ENCODE measurements at places on chromosomes 2 and 18. TPM values are rescaled to one million over a fixed set of nuclear protein-coding genes. Genes with fewer than 3 reads are reported as not detected.

GRCh38 chr2:9152975-9153642 is 53.5 kb upstream of the ASAP2 start:
- no peaks in the 10 kb centered on the region for H3K27me3 ChIP-seq
- no peak overlapping the region for H3K4me3 ChIP-seq
- no peak for DNase-seq

GRCh38 chr2:167703441-167703840 is 544.0 kb downstream of the STK39 start:
- no peak overlapping the region for H3K4me3 ChIP-seq
- H3K36me3 ChIP-seq, result no peaks in the 10 kb centered on the region
- H3K27me3 ChIP-seq, result no peaks in the 10 kb centered on the region
- no peak overlapping the region for H3K27ac ChIP-seq
- no peak for DNase-seq

DNA sequence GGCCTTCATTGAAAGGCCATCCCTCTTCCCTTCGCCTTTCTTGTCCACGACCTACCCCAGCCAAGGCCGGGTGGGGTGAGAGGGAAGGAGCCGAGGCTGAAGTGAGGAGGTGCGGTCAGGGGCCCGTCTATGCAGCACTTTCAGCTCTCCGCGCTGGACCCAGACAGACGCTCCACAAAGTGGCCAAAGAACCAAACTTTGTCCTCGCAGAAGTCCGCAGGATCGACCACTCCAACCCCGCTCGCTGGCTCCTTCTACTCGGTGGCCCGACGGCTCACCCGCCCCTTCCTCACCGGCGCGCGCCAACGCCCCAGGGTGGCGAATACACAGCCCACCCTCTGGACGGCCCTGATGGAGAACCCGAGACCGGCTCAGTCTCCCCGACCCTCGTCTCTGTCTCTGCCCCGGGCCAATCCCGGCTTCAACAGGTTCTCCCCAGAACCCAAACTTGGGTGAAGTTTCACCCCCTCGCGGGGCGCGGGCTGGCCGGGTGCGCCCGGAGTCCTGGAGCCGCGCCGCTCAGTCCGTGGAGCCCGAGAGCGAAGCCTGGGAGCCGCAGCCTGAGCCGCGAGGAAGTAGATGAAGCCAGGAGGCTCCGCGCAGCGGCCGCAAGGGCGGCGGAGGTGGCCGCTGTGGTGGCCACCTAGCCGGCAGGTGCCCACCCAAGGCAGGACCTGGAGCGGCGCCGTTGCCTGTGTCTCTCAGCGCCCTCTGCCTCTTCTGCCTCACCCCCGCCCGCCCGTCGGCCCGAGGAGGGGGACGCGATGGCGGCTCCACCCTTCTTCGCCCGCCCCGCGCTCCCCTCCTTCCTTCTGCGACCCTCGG is 26.7 kb upstream of the ALPP start:
- no peaks in the 10 kb centered on the region for H3K4me1 ChIP-seq
- no peak overlapping the region for H3K4me3 ChIP-seq
- peaks cover 18% of the 10 kb centered on the region for H3K27me3 ChIP-seq

TXNDC2 gene
- not detected for total RNA-seq

GRCh38 chr18:69143084-69143483 is 257.6 kb upstream of the DOK6 start:
- H3K27ac ChIP-seq, result no peak overlapping the region
- H3K4me1 ChIP-seq, result no peaks in the 10 kb centered on the region
- H3K36me3 ChIP-seq, result no peaks in the 10 kb centered on the region
- H3K27me3 ChIP-seq, result no peaks in the 10 kb centered on the region
- no peak overlapping the region for H3K4me3 ChIP-seq

HOXD13 gene
- 4.9 TPM for total RNA-seq

DNA sequence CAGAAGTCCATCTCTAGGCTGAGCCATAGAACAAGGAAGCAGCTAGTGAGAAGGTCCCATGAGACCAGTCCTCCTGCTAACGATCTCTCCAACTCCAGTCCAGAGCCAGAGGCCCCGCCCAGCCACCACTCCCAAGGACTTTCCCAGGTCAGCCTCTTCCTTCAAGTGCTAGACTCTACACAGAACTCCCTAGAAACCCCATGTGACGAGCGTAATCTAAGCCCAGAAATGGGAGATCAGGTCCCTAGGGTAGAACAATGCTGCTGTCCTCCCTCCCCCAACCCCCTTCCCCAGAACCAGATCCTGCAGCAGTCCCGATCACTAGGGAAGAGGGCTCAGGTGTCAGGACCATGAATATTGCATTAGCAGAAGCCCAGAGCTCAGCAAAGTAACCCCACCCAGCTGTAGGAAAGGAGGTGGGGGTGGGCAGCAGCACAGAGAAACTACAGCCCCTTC is 6.9 kb downstream of the DCTN1 start:
- peak overlapping the region; percentile 58 for H3K27ac ChIP-seq
- H3K36me3 ChIP-seq, result no peaks in the 10 kb centered on the region
- DNase-seq, result peak; percentile 28
- no peaks in the 10 kb centered on the region for H3K27me3 ChIP-seq
- no peak overlapping the region for H3K4me3 ChIP-seq
- H3K4me1 ChIP-seq, result peaks cover 5% of the 10 kb centered on the region

- no peak overlapping the region for H3K4me3 ChIP-seq
- H3K4me1 ChIP-seq, result no peaks in the 10 kb centered on the region
- no peak for DNase-seq
- no peaks in the 10 kb centered on the region for H3K27me3 ChIP-seq
- H3K36me3 ChIP-seq, result no peaks in the 10 kb centered on the region
- H3K27ac ChIP-seq, result no peak overlapping the region
These were observed 289.2 kb downstream of the TDRD15 start for GRCh38 chr2:21412944-21413443.

SLC4A5 gene
- total RNA-seq, result 3.9 TPM

GRCh38 chr2:36464006-36464721 is 108.6 kb downstream of the CRIM1 start:
- H3K4me1 ChIP-seq, result no peaks in the 10 kb centered on the region
- no peak for DNase-seq
- no peaks in the 10 kb centered on the region for H3K36me3 ChIP-seq
- H3K4me3 ChIP-seq, result no peak overlapping the region
- no peak overlapping the region for H3K27ac ChIP-seq

GRCh38 chr2:136248907-136249306 is 131.0 kb upstream of the CXCR4 start:
- no peaks in the 10 kb centered on the region for H3K36me3 ChIP-seq
- no peaks in the 10 kb centered on the region for H3K27me3 ChIP-seq
- no peak overlapping the region for H3K27ac ChIP-seq
- no peak overlapping the region for H3K4me3 ChIP-seq
- H3K4me1 ChIP-seq, result no peaks in the 10 kb centered on the region

RNU2-63P gene
- not detected for total RNA-seq

- H3K4me3 ChIP-seq, result no peak overlapping the region
- no peaks in the 10 kb centered on the region for H3K27me3 ChIP-seq
- no peak for DNase-seq
- H3K4me1 ChIP-seq, result peaks cover 18% of the 10 kb centered on the region
These were observed 78.8 kb downstream of the SLC8A1 start for GRCh38 chr2:40373111-40373510.

DNA sequence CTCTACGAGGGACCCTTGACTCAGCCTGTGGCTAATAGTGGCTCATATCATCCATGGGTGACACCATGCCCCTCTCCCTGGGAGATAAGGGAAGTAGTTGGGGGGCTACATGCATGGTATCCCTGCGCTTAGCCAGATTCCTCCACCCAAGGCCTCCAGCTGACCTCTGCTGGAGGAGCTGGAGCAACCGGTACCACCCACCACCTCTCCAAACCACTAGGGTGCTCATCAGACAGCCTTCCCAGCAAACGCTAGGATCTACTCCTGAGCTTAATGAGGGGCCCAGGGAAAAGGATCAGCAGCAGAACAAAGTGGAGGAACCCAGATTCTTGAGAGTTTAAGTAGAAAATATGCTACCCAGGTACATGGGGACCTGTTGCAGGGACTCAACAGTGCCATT is 75.9 kb upstream of the CAPN13 start:
- H3K36me3 ChIP-seq, result no peaks in the 10 kb centered on the region
- no peaks in the 10 kb centered on the region for H3K27me3 ChIP-seq
- H3K4me3 ChIP-seq, result no peak overlapping the region
- H3K27ac ChIP-seq, result no peak overlapping the region
- no peaks in the 10 kb centered on the region for H3K4me1 ChIP-seq

- DNase-seq, result no peak
- peaks cover 20% of the 10 kb centered on the region for H3K27me3 ChIP-seq
- H3K27ac ChIP-seq, result no peak overlapping the region
- H3K4me3 ChIP-seq, result peak overlapping the region; percentile 24
- H3K36me3 ChIP-seq, result no peaks in the 10 kb centered on the region
These were observed 215.8 kb upstream of the DTNA start for GRCh38 chr18:34494359-34494696.

- H3K36me3 ChIP-seq, result no peaks in the 10 kb centered on the region
- no peak overlapping the region for H3K27ac ChIP-seq
- no peak overlapping the region for H3K4me3 ChIP-seq
- DNase-seq, result no peak
These were observed 32.3 kb upstream of the MBP start for GRCh38 chr18:77164763-77165485.

GRCh38 chr2:69181806-69182427 is 168.9 kb downstream of the ANTXR1 start:
- H3K27ac ChIP-seq, result peak overlapping the region; percentile 97
- H3K4me1 ChIP-seq, result peaks cover 10% of the 10 kb centered on the region
- no peak overlapping the region for H3K4me3 ChIP-seq
- H3K36me3 ChIP-seq, result no peaks in the 10 kb centered on the region

DES gene
- 2,323 TPM for total RNA-seq

MATN3 gene
- total RNA-seq, result 1.3 TPM

- no peaks in the 10 kb centered on the region for H3K27me3 ChIP-seq
- H3K4me1 ChIP-seq, result peaks cover 15% of the 10 kb centered on the region
- no peaks in the 10 kb centered on the region for H3K36me3 ChIP-seq
- DNase-seq, result no peak
These were observed 140.5 kb upstream of the PELI1 start for GRCh38 chr2:64284751-64285150.

CENPA gene
- total RNA-seq, result not detected

GRCh38 chr2:38750011-38750890 is 910 bp downstream of the SRSF7 start:
- peak overlapping the region; percentile 83 for H3K4me3 ChIP-seq
- peak; percentile 69 for DNase-seq
- peak overlapping the region; percentile 98 for H3K27ac ChIP-seq
- no peaks in the 10 kb centered on the region for H3K27me3 ChIP-seq
- H3K36me3 ChIP-seq, result no peaks in the 10 kb centered on the region

GRCh38 chr2:1585635-1586034 is 158.7 kb downstream of the PXDN start:
- H3K4me1 ChIP-seq, result no peaks in the 10 kb centered on the region
- no peaks in the 10 kb centered on the region for H3K36me3 ChIP-seq
- DNase-seq, result no peak
- no peak overlapping the region for H3K4me3 ChIP-seq

DNA sequence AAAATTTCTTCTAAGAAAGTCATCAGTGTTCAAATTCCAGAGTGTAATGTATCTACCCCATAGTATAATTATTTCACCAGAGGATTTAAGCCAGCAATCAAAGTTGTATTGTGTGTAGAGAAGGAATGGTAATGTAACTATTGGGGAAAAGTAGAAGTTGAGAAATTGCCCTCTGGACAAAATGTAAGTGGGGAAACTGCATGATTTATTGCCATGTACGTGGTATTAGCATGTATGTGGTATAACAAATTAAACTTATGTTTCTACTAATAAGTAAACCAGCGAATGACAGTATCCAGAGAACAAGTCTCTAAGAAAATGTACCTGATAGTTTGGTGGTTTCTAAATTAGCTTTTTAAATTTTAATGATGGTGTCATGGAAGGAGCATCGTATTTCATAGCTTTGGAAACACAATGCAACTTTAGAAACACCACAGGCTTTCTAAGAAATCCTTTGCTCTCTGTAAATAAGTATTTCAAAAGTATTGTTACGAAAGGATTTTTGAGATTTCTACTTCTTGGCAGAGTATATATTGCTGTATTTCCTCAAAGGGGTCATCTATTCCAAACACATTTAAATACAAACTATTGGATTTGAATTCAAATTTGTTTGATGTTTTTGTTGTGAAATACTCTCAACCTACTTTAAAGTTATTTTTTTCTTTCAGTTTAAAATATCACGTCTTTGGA is 1018.9 kb upstream of the ZEB2 start:
- H3K36me3 ChIP-seq, result no peaks in the 10 kb centered on the region
- no peak for DNase-seq

ALPI gene
- total RNA-seq, result not detected

DNA sequence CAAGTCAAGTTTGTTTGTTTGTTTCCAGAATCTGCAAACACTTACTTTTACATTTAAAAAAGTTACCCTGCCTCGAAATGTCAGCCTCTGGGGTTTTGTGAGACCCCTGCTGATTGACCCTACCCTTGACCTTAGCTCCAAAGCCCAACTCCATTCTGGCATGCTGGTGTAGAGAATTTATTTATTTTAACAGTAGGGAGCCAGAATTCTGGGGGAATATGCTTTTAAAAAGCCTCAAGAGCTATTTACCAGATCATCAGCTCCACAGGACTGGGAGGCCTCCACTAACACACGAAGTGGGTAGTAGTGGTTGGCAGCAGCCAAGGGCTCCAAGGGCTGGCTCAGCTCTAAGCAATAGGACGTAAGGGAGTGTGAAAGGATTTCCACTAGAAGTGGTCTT is 23.2 kb upstream of the GREB1L start:
- DNase-seq, result no peak
- no peak overlapping the region for H3K27ac ChIP-seq
- H3K4me3 ChIP-seq, result no peak overlapping the region
- H3K27me3 ChIP-seq, result no peaks in the 10 kb centered on the region
- H3K36me3 ChIP-seq, result no peaks in the 10 kb centered on the region

GRCh38 chr2:148209603-148210002 is 188.7 kb downstream of the MBD5 start:
- H3K36me3 ChIP-seq, result no peaks in the 10 kb centered on the region
- no peak overlapping the region for H3K4me3 ChIP-seq
- H3K27ac ChIP-seq, result no peak overlapping the region
- no peaks in the 10 kb centered on the region for H3K27me3 ChIP-seq
- DNase-seq, result no peak

AGAP1 gene
- total RNA-seq, result 5.3 TPM

TRIM43 gene
- not detected for total RNA-seq

PHLPP1 gene
- 32.4 TPM for total RNA-seq

GRCh38 chr2:201496785-201497184 is 45.2 kb downstream of the STRADB start:
- DNase-seq, result no peak
- H3K27me3 ChIP-seq, result no peaks in the 10 kb centered on the region
- no peak overlapping the region for H3K4me3 ChIP-seq
- no peaks in the 10 kb centered on the region for H3K4me1 ChIP-seq

CCDC148 gene
- total RNA-seq, result 3.0 TPM

GRCh38 chr2:100809506-100809905 is 10.4 kb upstream of the NPAS2 start:
- H3K27ac ChIP-seq, result no peak overlapping the region
- H3K4me3 ChIP-seq, result no peak overlapping the region
- no peaks in the 10 kb centered on the region for H3K4me1 ChIP-seq
- no peaks in the 10 kb centered on the region for H3K27me3 ChIP-seq
- no peak for DNase-seq

LIPG gene
- total RNA-seq, result 8.0 TPM

GRCh38 chr2:226631671-226632070 is 167.9 kb downstream of the IRS1 start:
- H3K27me3 ChIP-seq, result no peaks in the 10 kb centered on the region
- H3K4me1 ChIP-seq, result peaks cover 14% of the 10 kb centered on the region
- H3K4me3 ChIP-seq, result no peak overlapping the region
- H3K27ac ChIP-seq, result peak overlapping the region; percentile 66
- H3K36me3 ChIP-seq, result no peaks in the 10 kb centered on the region
